ENCODE measurements at places on chromosomes 2 and 18.
A peak's percentile ranks its signal among the peaks of the same experiment; 100 is the strongest.

DNA sequence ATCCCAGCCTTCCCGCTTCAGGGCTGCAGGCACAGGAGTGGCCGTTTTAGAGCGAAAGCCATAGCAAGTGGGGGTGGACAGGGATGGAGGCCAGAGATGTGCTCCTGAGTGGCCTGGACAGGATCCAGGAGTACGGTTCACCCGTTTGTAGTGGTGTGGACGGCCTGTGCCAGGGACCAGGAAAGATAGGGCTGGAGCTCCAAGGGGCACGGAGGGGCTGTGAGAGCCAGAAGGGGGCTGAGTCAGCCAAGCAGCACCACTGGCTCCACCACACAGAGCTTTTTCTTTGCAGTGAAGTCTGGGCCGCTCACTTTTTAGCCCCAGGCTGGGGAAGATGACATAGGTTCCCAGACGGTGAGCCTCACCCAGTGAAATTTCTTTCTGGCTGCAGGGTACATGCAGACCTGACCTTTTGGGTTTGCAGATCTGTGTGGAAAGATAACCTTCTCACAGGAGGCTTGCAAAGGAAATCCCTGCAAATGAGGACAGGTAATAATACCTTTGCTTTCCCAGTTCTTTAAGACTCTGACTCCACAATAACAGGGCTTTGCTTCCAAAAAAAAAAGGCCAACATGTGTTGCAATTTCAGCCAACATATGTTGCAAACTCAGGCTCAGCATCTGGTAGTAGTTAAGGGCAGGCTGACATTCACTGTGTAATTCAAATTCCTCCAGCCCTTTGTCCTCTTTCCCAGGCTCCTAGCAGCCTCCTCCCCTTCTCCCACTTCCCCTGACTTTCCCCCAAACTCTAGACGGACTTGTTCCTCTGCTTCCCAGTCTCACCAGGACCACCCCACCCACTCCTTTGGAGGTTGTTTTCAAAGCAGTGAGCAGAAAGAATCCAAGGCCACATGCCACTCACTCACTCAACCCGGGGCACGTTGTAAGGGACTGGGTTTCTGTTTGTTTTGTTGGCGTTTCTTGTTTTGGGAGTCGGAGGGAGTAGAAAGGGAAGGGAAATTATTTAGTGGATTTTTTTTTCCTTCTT is 20.3 kb upstream of the LAPTM4A start:
- DNase-seq, result no peak

- no peak for DNase-seq
Measured at GRCh38 chr2:224401641-224402342, at the start of gene FAM124B. Gene FAM124B (minus strand): TSS chr2:224402107. CDS start chr2:224401768, 339 bp downstream.

GRCh38 chr2:239429473-239430350 is 28.9 kb upstream of the HDAC4 start:
- DNase-seq, result no peak

- no peak for DNase-seq
Measured at GRCh38 chr18:32698153-32698552, 74.7 kb downstream of the KLHL14 start.

DNA sequence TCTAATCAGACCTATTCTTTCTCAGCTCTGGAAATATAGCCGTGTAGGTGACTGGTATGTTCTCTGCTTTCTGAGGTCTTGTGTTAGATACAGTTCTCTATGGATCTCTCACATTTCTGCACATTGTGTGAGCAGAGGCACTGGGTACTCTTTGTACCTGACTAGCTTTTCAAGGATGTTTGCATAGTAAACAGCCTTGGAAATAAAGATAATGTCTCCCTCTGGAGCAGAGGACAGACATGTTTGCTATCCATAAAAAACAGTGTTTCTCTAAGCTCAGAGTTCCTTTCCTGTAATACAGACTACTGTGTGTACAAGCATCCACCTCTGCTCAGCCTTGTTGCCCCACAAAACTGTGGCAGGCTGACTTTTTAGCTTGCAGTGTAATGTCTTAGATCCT is 279.2 kb downstream of the CTNNA2 start:
- DNase-seq, result no peak

- no peak for DNase-seq
Measured at GRCh38 chr2:150403457-150403856, 84.0 kb downstream of the RND3 start.

GRCh38 chr2:38690499-38691420 is 24.8 kb downstream of the GALM start:
- peak; percentile 46 for DNase-seq

GRCh38 chr18:55743133-55743532 is 155.1 kb upstream of the TCF4 start:
- DNase-seq, result no peak

- no peak for DNase-seq
Measured at GRCh38 chr2:36570416-36570815, 27.6 kb downstream of the FEZ2 start.

DNA sequence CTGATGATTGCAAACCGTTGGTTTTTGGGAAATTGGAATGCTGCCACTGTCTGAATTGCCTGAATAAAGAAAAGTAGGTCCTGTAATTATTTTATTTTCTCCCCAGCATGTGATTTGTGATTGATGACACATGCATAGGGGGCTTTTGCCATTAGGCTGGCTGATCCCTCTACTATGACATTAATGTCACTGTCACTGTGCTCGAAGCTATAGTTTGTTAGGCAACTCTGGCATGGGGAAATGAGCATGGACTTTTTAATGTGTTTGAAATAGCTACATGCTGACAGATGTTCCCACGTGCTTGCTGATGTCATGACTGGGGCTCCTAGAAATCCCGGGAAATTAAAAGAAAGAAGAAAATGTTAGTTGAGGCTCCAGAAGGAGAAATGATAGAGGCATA is 99.1 kb downstream of the HRH4 start:
- no peak for DNase-seq

DNA sequence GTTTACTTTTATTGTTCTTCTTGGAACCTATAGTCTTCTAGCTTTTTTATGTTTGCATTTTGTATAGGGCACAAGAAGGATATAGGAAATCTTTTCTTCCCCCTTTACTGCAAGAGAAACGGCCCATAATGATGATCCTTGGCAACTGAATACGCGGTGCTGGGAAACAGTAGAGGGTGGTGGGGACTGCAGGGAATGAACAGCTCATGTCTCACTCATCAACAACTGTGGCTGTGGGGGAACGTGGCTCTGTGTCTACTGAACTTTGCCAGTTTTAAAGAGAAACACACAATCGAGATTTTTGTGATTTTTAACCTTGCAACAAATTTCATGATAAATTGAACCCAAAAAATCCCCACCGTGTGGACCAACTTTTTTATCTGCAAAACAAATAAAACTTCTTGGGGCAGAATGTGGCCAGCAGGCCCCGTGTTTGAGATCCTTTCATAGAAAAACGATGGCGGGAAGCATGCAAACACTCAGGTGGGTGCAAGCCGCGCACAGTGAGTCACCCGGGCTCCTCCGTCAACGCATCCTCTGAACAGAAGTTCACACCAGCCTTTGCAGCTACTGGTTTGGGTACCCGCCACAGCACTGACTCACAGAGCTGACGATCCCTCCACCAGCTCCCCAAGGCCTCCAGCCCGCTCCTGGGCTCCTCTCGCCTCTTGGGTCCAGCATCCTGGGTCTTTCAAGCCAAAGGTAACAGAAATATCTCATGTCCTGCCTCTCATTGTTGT is 149.3 kb downstream of the COL6A3 start:
- no peak for DNase-seq

GRCh38 chr2:214737188-214737587 is 72.3 kb downstream of the BARD1 start:
- no peak for DNase-seq

DNA sequence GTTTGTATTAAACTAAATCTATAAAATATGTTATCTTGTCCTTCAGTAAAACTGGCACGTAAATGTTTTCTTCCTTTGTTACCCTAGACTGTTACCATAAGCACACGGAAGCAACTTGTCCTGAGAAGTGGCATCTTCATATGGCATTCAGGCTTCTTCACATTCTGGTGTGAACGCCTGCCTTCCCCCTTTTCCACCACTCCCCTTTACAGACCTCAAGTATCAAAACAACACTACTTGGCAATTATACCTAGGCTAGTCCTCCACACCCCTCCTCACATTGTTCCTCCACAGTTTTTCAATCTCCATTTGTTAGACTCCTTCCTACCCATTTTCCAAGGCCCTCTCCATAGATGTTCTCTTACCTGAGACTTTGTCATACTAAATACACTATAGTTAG is 2.9 kb downstream of the MEX3C start:
- no peak for DNase-seq

DNA sequence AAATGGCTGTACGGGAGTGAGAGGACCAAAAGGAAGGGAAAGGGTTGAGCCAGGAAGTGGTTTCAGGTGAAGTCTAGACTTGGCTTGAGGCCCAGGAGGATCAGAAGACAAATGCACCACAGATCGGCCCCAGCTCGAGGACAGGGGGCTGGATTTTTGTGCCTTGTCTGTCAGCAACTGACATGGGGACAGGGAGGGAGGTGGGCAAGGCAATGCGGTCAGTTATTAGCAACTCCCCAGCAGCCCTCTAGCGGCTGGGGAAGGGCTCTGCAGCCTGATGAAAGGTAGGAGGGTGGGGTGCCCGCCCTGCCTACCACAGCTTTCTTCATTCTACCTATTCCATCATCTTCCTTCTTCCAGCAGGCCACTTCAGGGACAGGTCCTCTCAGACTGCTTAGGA is 50.0 kb downstream of the CPO start:
- DNase-seq, result peak; percentile 55

- peak; percentile 52 for DNase-seq
Measured at GRCh38 chr2:237691029-237691907, 63.9 kb downstream of the LRRFIP1 start.

DNA sequence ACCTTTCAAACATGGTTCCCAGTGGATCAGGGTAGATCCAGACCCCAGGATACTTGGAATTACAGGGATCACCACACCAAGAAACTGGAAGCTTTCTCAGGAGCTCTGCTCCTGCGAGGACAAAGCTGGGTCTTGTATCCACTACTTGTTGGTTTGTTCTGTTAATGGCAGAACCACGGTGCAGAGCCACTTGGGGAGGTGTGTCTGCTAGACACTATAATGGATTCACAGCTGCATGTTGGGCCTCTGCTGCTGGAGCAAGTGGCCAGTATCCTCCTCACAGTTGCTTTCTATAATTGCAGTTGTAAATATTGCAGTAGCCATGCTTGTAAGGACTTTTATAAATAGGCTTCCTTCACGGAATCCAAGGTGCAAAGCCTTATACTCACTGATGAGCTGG is 12.9 kb downstream of the FOSL2 start:
- DNase-seq, result no peak

- DNase-seq, result no peak
Measured at GRCh38 chr18:8688216-8688800, 17.0 kb upstream of the MTCL1 start.

- DNase-seq, result no peak
Measured at GRCh38 chr2:7432436-7432835, 515.2 kb downstream of the RNF144A start.

GRCh38 chr18:38221476-38222100 is 656.0 kb upstream of the CELF4 start:
- DNase-seq, result no peak

DNA sequence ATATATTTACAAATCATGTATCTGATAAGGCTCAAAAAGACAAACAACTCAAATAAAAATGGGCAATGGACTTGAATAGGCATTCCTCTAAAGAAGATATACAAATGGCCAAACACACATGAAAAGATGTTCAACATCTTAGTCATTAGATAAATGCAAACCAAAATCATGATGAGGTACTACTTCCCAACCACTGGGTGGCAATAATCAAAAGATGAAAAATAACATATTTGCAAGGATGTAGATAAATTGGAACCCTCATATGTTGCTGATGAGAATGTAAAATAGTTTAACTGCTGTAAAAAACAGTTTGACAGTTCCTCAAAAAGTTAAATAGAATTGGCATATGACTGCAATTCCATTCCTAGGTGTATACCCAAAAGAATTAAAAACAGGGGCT is 132.3 kb downstream of the TTC32 start:
- no peak for DNase-seq

DNA sequence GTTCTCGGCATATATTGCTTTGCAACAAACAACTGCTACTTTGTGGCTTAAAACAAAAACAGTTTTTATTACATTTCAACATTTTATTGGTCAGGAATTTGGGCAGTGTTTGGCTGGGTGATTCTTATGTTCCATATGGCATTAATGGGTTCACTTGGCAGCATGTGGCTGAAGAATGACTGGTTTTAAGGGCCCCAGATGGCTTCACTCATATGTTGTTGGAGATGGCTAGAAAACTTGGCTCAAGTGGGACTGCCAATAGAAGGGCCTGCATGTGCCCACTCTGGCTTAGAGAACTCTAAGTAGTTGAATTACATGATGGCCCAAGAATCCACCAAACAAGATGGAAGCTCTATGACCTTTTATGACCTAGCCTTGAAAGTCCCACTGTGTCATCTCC is 86.1 kb downstream of the FASTKD2 start:
- no peak for DNase-seq

DNA sequence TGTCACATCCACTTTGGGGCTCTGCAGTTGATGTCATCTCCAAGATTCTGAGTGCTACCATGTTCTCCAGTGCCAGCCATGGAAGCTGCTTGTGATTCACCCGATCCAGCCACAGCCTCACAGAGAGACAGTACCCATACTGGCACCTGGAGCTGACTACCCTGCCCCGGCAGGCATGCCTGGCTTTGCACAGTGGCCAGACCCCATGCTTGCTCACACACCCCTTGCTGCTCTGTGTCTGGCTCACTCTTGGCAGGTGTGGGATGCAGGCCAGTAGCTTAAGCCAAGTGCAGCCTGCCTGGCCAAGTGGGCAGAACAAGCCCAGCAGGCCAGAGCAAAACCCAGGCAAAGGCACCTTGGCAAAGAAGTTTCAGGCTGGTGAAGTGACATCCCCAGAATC is 828.4 kb upstream of the VRK2 start:
- no peak for DNase-seq

DNA sequence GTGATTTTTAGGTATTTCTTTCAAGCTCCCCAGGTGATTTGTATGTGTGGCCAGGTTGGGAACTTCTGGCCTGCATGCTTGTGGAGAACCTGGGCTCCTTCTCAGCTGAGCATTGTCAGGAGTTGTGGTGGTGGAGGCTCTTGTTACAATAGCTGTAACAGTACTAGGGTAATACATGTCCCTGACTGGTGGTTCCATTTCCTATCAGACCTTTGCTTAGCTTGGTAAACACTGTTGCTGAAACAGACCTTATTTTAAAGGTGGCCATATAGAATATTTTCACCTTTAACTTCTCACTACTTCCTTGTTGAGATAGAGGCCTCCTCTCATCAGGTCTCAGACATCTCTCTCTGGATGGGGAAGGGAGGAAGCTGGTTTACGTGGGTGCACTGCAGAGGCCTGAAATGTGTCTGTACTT is 79.2 kb downstream of the SETBP1 start:
- no peak for DNase-seq

- no peak for DNase-seq
Measured at GRCh38 chr2:63993871-63994270, 25.4 kb downstream of the VPS54 start.

DNA sequence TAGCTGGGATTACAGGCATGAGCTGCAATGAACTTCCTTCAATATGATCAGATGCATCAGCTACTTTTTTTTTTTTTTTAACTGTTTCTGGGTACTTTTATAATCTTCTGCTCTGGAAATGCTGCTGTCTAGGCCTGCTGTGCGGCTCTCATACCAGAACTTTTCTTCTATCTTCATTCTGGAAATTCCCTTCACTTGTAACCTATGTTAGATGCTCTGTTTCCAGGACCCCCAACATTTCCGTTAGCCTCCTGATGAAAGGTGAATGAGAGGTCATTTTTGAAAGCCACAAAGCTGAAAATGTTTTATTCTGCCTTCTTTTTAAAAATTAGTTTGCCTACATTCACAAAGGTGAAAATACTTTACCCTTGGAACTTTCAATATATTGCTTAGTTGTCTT is 8.6 kb downstream of the AGFG1 start:
- DNase-seq, result no peak

- DNase-seq, result no peak
Measured at GRCh38 chr2:140842110-140842509, 1288.7 kb downstream of the LRP1B start.

GRCh38 chr2:86623043-86623493 is 597 bp downstream of the RNF103 start:
- peak; percentile 58 for DNase-seq
